ENCODE measurements at places on chromosomes 12 and 14.

GRCh38 chr14:90409209-90409730 lies 12.4 kb downstream of the CALM1 start:
- DNase-seq, result no peak

DNA sequence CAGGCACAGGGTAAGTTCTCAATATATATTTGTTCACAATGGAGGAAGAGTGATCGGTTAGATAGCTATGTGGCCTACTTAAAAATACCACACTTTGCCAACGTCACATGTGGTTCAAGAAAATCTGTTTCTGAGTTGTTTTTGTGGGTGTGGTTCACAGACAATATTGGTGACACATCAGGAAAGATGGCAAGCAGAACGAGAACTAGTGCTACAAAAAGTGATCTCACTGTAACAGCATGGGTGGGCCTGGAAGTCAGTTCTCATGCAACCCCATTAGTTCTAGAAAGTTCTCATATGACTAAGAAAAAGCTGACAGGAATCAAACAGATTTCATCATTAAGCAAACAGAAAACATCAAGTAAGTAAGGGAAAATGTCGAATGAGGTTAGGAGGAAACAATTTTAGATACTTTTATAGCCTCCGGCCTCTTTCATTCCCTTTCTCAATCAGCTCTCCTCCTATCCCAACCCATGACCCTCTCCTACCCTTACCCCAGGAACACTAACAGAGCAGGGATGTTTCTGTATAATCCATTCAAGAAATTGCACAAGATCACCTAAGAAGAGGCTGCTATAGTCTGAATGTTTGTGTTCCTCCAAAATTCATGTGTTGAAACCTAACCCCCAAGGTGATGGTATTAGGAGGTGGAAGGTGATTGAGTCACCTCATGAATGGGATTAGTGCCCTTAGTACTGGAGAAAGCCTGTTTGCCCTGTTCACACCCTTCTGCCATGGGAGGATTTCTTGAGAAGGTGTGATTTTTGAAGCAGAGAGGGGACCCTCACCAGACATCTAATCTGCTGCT lies 15.5 kb upstream of the NTN4 start:
- DNase-seq, result no peak

GRCh38 chr14:33359288-33359881 lies 420.7 kb downstream of the NPAS3 start:
- no peak for DNase-seq

DNA sequence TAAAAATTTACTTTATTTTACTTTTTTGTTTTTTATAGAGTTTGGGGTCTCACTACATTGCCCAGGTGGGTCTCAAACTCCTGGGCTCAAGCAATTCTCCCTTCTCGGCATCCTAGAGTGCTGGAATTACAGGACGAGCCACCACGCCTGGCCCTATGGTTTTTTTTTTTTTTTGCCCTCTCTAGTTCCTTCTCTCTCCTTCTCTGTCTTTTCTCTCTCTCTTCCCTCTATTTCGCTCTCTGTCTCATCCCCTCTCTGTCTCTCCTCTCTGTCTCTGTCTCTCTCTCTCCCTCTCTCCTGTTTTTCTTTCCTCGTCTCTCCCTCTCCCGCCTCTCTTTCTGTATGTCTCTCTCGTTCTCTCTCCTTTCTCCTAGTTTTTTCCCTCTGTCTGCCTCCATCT lies 202.6 kb upstream of the LHX5 start:
- no peak for DNase-seq

GRCh38 chr12:132345561-132346200 lies 16.3 kb upstream of the GALNT9 start:
- no peak for DNase-seq

DNA sequence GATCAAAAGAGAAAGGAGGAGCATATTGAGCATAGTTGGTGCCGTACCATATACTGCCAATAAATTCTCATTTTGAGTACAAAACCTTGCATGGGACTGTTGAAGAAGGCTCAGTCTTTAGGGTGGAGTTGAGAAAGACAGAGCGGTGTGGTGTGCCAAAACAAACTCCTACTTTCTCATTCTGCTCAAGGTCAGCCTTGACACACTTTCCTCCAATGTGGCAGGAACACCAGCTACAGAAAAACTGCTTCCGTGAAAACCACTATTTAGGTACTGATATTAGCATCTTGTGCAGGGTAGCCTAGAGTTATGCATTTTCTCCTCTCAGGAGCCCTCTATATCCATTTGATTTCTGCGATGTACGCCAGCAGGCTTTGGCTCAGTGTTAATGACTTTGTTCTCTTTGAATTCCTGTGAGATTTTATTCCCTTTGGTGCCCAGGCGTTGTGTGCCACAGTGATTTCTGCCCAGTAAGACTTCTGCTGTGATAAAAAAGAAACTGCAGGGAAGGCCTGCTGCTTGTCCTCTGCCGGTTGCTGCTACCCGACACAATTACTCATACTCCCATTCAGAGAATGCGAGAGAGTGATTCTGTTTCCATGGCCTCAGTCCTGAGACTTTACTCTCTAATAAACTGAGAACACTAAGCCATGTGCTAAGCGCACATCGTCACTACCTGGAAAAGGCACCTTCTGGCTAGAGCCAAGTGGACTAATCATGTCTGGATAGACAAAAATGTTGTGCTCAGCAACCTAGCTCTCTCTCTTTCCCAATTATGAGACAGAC lies 88.3 kb upstream of the MDM1 start:
- DNase-seq, result no peak

DNA sequence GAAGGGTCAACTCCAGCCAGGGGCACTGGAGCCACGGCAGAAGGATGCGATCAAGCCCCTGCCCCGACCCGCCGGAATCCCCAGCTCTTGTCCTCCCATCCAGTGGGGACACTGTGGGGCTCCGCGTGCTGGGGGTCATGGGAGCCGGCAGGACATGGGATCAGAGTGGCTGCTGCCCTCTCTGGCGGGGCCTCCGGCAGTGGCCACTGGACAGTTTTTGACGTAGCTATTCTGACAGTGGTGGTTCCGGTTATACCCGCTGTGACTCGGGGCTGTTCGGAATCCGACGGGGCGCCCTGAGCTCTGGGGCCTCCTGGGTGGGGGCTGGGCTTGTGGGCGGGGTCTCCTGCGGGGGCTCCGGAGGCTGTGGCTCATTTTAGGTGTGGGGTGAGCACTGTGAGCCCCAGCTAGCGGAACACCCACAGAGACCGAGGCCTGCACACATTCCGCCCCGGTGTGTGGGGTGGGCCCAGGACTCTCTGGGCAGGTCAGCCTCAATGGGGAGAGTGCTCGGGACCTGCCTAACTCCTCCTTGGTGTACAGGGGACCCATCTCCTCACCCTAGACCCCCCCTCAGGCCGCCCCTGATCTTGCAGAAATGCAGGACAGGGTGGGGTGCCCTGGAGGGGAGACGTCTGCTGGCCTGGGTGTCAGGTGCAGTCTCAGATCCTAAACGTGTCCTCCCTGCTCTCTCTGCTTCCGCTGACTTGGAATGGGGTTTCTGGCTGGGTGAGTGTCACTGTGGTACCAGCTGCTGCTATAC lies 374.2 kb downstream of the TMEM121 start:
- no peak for DNase-seq

DNA sequence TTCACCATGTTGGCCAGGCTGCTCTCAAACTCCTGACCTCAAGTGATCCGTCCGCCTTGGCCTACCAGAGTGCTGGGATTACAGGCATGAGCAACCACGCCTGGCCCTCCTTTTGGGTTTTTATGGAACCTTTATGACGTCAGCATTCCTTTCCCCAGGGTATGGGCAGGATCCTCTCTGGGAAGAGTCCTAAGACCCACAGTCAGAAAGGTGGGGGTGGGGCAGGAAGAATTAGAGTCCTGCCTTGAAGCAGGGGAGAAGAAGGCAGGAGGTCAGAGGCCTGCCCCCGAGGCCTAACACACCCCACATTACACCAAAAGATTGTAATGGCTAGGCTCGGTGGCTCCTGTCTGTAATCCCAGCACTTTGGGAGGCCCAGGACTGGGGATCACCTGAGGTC lies 30.8 kb upstream of the CDK17 start:
- no peak for DNase-seq

- no peak for DNase-seq
Observed at GRCh38 chr12:103868215-103868614, 27.2 kb upstream of the NT5DC3 start.

- DNase-seq, result no peak
Observed at GRCh38 chr14:52283099-52283498, 15.6 kb downstream of the PTGDR start.

GRCh38 chr12:131104463-131105350 lies 151.0 kb downstream of the ADGRD1 start:
- peak; percentile 52 for DNase-seq

- no peak for DNase-seq
Observed at GRCh38 chr12:42666671-42667243, 77.2 kb upstream of the PRICKLE1 start.

DNA sequence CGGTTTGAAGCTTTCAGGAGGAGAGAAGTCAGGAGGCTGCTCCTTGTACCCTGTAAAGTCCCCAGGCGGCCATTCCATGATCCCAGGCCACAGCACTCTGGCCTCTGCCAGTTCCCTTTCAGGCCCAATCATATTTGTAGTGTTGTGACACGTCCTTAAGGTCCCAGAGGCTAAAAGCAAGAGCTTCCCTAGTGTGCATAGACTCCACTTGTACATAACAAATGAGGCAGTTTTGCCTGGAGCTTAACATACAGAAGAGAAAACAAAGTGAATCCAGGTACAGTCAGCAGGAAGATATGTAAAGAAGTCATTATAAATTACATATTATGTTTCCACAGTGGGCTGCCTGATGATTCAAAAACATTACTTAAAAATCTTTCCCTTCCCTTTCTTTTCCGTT lies 81.1 kb upstream of the RPH3A start:
- DNase-seq, result no peak

DNA sequence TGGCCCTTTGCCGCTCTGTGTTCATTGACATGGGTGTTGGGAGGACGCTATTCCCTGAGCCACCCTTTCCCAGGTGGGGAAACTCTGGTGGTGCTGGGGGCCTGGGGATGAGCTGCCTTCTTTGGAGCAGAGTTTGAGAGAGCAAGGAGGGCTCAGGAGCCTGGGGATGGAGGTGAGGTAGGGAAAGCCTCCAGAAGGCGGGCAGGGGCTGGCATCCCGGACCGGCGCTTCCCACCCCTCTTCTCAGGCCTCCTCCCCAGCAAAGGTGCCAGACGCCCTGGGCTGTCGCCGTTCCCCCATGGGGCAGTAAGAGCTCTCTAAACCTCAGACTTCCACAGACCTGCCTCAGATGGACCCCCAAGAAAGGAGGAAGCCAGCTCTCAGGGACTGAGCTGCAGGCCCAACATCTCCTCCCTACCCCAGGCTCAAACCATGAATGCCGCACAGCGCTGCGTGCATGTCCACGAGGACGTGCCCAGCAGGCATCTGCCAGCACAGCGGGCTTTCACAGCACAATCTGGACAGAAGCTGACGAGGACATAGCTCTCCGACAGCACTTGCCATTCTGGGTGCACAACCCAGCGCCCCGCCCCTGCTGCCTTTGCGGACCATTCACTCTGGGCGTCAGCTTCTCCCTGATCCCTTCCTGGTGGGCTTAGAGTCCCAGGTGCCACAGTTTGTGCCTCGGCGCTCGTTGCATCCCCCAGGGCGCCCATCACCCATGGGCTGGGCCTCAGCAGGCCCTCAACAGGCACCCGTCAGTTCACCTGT lies 14.9 kb upstream of the TTC7B start:
- DNase-seq, result no peak

DNA sequence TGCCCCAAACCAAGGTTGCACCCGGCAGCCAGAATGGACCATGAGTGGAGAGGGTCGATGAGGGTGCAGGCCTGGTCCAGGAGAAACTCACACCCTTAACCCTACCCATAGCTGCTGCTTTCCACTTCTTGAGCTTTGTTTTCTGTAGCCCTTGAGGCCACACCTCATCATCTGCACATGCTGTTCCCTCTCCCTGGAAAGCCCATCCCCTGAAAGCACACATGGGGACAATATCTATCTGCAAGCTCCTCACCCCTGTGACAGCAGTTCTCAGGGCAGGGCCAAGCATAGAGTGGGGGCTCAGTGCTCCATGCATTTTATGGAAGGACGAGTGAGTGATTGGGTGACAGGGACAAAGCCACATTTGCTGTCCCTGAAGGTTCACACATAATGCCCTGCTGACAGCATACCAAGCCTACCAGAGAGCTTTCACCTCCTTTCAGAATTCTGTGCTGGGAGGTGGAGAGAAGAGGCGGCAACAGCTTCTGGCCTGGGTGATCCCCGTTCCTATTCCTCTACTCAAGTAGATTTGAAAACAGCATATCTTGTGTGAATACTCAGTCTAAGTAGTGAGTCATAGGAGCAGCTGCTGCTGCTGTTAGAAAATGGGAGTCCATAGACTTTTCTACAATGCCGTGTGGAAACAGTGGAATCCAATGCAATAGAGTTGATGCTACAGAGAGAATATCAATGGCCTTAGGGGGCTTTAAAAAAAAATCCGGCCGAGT lies 44.6 kb downstream of the SRGAP1 start:
- no peak for DNase-seq

DNA sequence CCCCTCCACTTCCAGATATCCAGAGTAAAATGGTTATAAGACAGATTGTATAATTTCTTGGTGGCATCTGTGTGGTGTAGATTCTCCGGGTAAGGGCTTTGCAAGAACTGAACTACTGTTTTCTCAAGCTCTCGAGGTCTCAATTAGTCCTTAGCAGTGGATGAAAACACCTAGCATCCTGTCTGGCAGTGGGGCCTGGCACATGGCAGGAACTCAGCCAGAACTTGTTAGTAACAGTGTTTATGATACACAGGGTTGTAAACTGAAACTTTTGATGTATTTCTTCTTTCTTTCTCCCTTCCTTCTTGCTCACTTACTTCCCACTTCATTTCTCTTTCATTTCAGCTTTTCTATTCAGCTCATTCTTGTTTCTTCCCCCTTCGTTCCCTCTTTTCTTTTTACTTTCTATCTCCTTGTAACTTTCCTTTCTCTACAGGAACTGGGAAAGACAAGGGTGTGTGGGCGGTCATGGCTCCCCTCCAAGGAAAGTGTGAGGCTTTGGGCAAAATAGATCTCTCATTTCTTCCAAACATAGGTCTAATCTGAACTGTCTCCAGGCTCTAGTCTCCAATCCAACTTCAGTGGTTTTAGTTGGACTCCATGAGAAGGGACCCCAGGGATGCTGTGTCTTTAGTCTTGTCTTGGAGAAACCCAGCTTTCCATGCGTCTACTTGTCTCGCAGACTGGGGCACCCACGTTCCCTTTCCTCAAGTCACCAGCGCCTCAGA lies 159.7 kb downstream of the PAH start:
- DNase-seq, result no peak

GRCh38 chr14:35369701-35370191 lies 34.8 kb downstream of the NFKBIA start:
- no peak for DNase-seq

DNA sequence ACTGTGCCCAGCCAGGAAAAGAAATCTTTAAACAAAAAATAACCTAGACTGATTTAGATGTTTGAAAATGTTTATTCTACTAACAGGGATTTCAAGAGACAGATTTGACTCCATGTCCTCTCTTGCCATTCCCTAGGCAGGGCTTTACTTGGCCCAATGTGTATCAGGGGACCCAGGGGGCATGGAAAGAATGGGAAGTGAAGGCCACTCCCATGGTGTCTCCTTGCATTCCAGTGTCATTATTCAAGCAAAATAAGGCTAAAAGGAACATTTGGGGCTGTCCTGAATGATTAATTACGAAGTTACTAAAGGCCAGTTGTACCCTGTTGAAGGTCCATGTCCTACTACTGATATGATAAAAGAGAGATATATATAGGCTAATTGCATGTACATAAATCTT lies 151.9 kb upstream of the ATF7IP start:
- DNase-seq, result no peak

- DNase-seq, result no peak
Observed at GRCh38 chr12:9751204-9752144, 9.2 kb downstream of the CD69 start.

Measured in activated CD8-positive, alpha-beta memory T cell treated with anti-CD3 and anti-CD28 coated beads for 1 hour (primary cell).